Activated CD4-positive, alpha-beta T cell treated with anti-CD3 and anti-CD28 coated beads, Interleukin-2, amount 50 U/mL, for 16 hours (primary cell): ENCODE measurements at places on chromosomes 2 and 18.
A peak's percentile ranks its signal among the peaks of the same experiment; 100 is the strongest.

DNA sequence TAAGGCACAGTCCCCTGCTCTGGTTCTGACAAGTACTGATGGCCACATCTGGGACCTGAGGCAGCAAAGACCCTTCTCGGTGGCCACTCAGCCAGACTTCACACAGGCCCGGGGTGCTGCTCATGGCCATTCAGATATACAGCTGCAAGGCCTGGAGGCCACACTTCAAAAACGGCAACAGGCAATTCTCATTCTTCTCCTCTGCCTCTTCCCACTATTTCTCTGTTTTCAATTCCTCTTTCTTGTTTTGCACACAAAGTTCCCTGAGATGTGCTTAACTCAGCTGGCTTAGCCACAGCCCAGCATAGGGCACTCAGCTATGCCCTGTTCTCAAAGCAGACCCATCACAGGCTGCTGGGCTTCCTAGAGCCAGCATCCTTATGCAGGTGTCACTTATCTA lies 29.9 kb downstream of the PTPN18 start:
- DNase-seq, result no peak

DNA sequence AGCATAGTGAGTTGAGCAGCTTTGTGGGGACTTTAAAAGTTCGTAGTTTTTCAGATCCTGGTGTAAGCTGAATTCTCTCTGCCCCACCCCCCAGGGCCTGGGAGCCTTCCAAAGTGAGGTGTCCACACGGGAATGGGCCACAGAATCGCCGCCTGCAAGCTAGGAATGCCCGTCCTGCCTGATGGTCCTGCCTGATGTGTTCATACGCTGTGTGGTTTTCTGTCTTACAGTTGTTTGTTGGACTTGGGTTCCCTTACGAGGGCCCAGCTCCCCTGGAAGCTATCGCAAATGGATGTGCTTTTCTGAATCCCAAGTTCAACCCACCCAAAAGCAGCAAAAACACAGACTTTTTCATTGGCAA lies 158.7 kb downstream of the MGAT5 start:
- no peak for DNase-seq

- peak; percentile 28 for DNase-seq
These were observed 81.5 kb upstream of the LDLRAD4 start for GRCh38 chr18:13136904-13137669.

DNA sequence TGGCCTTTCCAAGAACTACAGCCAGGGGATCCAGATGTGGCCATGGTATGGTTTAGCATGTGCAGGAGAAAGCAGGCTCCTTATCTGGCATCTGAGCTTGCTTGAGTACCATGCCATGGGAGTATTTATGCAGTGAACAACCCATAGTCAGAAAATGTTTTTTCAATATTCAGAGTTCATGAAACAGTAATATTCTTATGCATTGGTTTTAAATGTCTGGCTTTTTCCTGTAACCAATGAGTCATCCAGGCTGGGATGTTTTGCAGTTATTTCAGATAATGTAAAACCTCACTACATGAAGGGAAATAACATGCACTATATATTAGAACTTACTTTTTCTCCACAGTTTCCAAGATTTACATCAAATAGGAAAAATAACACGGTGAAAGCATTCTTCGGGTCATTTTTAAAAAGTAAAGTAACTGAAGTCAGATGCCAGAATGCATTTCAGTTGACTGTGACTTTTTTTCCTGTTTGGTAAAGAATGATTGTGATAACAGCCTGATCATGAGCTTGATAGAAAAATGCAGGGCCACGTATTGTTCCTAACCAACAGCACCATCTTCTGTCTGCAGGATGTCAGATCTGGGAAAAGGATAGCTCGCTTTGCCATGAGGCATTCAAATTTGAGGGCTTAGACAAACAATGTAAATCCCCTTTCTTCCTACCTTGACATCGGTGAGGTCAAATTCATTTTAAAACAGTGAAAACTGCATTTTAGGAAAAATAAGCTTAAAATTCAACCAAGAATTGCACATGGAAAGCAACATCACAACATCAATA lies 152.8 kb downstream of the DSC3 start:
- DNase-seq, result no peak

GRCh38 chr2:180196419-180196977 lies 189.4 kb upstream of the CWC22 start:
- DNase-seq, result no peak
